ENCODE measurements at places on chromosomes 7 and 10. TPM values are rescaled to one million over a fixed set of nuclear protein-coding genes. Genes with fewer than 3 reads are reported as not detected.
A peak's percentile ranks its signal among the peaks of the same experiment; 100 is the strongest.

GRCh38 chr10:78191301-78191700, 157.6 kb downstream of the RPS24 start:
- peaks cover 3% of the 10 kb centered on the region for H3K27me3 ChIP-seq
- no peak overlapping the region for H3K27ac ChIP-seq
- H3K36me3 ChIP-seq, result no peaks in the 10 kb centered on the region
- H3K4me3 ChIP-seq, result no peak overlapping the region
- no peaks in the 10 kb centered on the region for H3K4me1 ChIP-seq
- no peak for DNase-seq

Gene AGAP4
- 10.3 TPM for total RNA-seq

Gene SERPINE1
- 0.12 TPM for total RNA-seq

Gene SLC16A12
- total RNA-seq, result not detected

Gene SYNPO2L
- total RNA-seq, result not detected

Gene NACAD
- total RNA-seq, result 0.21 TPM

GRCh38 chr10:91103384-91104192, 116.9 kb upstream of the PCGF5 start:
- H3K4me3 ChIP-seq, result no peak overlapping the region
- H3K36me3 ChIP-seq, result no peaks in the 10 kb centered on the region
- no peak overlapping the region for H3K27ac ChIP-seq
- DNase-seq, result no peak

DNA sequence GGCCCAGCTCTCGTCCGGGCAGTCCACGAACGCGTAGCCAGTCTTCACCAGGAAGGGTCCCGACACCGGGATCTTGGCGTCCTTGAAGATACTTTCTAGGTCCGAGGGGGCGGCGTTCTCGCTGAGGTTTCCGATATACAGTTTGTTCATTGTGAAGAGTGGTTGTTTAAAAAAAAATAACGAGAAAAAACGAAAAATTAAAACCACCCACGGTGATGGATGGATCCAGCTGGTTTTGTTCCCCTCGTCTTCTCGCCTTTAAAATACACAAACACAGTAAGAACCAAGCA, 385 bp downstream of the IGF2BP3 start:
- DNase-seq, result peak; percentile 15
- H3K36me3 ChIP-seq, result peaks cover 2% of the 10 kb centered on the region
- H3K27me3 ChIP-seq, result peaks cover 65% of the 10 kb centered on the region
- H3K4me3 ChIP-seq, result peak overlapping the region; percentile 64
- no peak overlapping the region for H3K27ac ChIP-seq

Gene NEUROG3
- not detected for total RNA-seq
